Stimulated activated CD8-positive, alpha-beta memory T cell treated with anti-CD3 and anti-CD28 coated beads, Interleukin-15, amount 100 ng/mL, for 24 hours (primary cell): ENCODE measurements at places on chromosomes 2 and 18.

DNA sequence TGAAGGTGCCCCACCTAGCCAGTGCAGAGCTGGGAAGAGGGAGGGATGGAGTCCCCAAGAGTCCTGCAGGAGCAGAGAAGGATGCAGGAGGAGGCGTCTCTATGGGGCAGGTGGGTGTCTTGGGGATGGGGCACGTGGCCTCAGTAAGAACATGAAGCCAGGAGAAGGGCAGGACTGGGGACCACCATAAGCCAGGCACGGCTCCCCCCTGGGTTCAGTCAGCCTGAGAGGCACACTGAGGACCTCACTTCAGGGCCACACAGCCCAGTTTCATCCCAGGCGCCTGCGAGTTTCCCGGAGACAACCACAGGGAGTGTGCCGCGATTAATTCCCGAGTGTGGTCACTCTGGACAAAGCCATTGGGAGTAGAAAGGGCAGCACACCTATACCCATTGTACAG lies 120.3 kb downstream of the GYPC start:
- no peak for DNase-seq

- no peak for DNase-seq
Observed at GRCh38 chr2:195480121-195480520, 176.9 kb upstream of the SLC39A10 start.

- DNase-seq = no peak
Observed at GRCh38 chr2:38666556-38666910, 619 bp downstream of the GALM start.

DNA sequence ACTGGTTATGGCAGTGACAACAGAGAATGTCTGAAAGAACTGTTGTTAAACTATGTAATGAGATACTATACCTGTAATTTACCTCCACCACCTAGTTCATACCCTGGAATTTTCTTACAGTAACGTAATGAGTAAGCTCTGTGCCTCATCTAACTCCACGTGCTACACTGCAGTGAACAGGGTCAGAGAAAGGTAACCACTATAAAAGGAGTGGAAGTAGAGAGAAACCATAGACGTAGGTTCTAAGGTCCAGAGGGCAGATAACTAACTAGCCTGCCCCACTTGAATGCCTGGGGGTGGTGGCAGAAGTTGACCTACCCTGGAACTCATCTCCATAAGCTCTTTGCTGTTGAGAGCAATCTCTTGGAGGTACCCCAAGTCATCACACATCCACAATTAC lies 32.0 kb upstream of the B4GALT6 start:
- no peak for DNase-seq

- DNase-seq = no peak
Observed at GRCh38 chr2:196376984-196377877, 205.9 kb upstream of the STK17B start.

GRCh38 chr2:64105670-64106461 lies 38.4 kb downstream of the PELI1 start:
- DNase-seq = no peak

DNA sequence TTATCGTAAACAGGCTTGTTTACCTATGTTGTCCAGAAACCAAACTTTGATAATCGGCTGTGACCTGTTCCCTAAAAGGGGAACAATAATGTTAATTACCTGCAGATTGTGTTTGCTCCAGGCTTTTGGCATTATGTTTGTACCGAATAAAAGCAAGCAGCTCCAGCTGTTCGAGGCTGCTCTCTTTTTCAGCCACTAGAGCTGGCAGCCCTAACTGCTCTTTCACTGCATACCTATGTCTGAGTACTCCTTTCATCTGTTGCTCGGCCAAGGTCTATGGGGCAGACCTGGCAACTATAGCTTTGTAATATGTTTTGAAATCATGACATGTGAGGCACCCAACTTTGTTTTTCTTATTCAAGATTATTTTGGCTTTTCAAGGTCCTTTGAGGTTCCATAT lies 77.8 kb upstream of the EHBP1 start:
- DNase-seq = no peak

- no peak for DNase-seq
Observed at GRCh38 chr2:168667156-168667555, 135.3 kb upstream of the NOSTRIN start.

GRCh38 chr2:190469771-190470170 lies 61.6 kb downstream of the MFSD6 start:
- no peak for DNase-seq

GRCh38 chr2:26900831-26901321 lies 52.9 kb downstream of the DPYSL5 start:
- DNase-seq = no peak

GRCh38 chr2:188285049-188285448 lies 6.6 kb upstream of the GULP1 start:
- no peak for DNase-seq

- DNase-seq = no peak
Observed at GRCh38 chr2:20599001-20599600, 51.8 kb downstream of the HS1BP3 start.

- DNase-seq = no peak
Observed at GRCh38 chr2:85257359-85257969, 70.3 kb downstream of the TGOLN2 start.

DNA sequence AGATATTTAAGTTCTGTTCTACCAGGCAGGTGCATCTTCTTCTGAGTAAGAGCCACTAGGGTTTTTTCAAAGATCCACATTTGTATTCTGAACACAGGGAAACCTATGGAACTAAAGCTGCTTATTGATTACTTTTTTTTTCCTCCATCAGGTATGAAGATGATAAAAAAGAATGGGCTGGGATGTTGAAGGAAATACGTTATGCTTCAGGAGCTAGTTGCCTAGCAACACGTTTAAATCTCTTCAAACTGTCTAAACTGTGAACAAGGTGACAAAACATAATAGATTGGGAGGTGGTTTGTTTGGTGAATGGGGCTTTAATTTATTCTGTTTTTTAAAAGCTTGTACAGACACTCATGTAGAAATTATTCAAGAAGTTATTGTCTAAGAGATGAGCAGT lies 15.9 kb downstream of the KLHL41 start:
- no peak for DNase-seq

DNA sequence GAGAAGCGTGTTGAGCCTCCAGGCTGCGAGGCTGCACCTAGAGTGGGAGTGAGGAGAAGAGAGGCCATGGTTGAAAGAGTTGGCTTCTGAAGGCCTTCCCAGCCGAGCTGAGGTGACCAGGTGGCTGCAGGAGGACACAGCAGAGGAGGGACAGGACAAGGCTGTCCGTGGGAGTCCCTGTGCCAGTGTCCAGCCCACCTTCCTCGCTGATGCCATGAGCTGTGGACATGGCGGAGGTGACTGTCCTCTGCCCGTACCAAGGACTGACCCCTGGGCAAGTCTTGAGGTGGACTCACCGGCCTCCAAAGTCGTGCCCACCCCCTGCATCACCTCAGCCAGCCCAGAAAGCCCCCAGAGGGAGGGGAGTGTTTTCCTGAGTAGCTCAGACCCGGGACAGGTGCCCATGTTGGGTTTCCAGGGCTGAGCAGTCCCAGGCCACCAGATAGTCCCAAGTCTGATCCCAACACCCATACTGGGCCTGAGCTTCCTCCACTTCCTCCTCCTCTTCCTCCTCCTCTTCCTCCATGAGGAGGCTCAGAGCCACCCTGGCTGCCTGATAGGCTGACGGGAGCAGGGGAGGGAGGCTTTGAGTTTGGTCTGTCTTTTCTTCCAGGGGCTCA lies 43.0 kb upstream of the FOSL2 start:
- no peak for DNase-seq

- no peak for DNase-seq
Observed at GRCh38 chr2:135998879-135999278, 13.5 kb upstream of the DARS1 start.

DNA sequence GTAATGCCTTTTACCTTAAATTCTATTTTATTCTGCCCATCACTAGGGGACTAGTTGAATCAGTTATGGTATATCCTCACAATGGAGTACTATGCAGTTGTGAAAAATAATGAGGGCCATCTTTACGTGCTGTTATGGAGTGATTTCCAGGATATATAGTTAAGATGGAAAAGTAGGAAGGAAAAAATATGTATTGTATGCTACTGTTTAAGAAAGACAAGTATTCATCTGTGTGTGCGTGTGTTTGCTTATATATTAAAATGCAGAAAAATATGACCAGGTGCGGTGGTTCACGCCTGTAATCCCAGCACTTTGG lies 32.5 kb upstream of the MRPL33 start:
- DNase-seq = no peak

DNA sequence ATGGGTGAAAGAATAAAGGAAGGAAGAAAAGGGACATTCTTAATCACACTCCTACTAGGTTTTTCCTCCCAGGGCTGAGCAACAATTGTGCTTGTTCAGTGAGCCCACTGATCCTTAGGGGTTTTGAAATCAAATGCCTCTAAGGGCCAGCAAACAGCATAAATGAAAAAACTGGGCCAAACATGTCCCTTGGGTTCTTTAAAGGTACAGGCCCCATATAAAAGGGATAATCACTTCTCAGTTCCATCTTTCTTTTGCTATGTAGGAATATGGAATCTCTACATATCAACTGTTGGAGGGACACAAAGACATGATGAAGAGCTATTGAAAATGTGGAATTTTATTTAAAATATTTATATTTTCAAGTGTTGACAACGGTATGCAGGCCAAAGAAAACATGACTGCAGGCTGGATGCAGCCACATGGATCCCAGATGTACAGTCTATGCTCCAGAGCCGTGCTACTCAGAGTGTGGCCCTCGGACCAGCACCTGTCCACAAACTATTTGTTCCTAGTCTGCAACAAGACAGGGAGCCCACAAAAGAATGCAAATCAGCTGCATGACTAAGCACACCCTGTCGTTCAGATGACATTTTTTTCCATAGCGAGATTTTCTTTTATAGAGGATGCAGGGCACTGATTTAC lies 110.0 kb downstream of the CDH20 start:
- no peak for DNase-seq

DNA sequence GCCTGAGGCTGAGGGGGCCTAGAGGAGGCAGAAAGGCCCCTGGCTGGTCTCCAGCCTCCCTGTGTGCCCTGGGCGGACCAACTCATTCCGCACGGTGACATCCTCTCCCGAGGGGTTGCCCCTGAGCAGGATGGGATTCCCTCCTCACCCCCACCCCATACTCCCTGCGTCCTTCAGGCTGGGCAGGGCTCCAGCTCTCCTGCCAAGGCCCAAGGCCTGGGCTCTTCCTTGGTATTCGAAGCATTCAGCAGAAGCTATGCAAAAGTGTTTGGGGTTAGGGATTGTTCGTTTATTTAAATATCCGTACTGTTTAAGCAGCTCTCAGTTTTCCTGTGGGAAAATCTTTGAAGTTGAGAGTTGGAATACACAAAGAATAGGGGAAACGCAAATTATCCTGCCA lies 113.1 kb upstream of the RAB12 start:
- no peak for DNase-seq

DNA sequence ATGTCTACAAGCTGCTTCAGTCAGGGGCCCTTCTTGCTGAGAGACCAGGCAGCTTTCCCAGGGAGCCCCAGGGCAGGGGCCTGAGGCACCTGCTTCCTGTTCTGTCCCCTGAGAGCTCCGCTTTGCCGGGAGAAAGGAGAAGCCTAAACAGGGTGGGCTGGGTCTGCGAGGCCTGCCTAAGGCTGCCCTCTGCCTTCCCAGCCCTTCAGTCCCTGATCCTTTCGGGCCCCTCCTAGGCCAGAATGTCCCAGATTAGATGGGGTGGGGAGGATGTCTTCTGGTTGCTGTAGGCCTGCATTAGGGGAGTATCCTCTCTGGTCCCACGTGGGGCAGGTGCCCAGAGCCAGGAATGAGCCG lies 72.4 kb downstream of the TGOLN2 start:
- no peak for DNase-seq

DNA sequence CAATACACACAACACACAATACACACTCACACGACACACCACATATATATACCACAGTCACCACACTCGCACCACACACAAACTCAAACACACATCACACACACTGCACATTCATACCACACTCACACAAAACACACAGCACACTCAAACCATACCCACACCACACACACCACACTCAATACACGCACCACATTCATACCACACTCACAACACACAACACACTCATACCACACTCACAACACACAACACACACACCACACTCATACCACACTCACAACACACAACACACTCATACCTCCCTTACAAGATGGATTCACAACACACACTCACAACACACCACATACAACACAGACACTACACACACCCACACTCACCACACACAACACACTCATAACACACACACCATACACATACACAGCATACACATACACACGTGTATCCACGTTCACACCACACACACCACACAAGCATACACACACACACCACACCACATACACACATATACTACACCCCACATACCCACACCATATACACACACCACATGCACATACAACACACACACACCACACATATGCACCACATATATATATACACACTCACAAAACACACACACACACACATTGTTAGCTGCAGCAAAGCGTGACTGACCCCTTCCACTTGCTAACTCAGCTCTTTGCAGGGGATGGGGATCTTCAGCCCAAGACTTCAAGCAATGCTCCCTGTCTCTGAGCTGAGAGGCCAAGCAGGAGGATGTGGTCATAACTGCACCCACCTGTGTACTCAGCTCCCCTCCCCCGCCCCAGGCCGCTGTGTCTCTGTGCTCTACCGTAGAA lies 59.0 kb downstream of the SDC1 start:
- DNase-seq = no peak

GRCh38 chr2:127065940-127066318 lies 41.0 kb downstream of the BIN1 start:
- no peak for DNase-seq

GRCh38 chr2:46339200-46339599 lies 42.0 kb downstream of the EPAS1 start:
- no peak for DNase-seq

GRCh38 chr18:10027031-10027430 lies 113.2 kb downstream of the VAPA start:
- no peak for DNase-seq

- DNase-seq = no peak
Observed at GRCh38 chr2:224860786-224861185, 144.6 kb upstream of the CCDC195 start.

DNA sequence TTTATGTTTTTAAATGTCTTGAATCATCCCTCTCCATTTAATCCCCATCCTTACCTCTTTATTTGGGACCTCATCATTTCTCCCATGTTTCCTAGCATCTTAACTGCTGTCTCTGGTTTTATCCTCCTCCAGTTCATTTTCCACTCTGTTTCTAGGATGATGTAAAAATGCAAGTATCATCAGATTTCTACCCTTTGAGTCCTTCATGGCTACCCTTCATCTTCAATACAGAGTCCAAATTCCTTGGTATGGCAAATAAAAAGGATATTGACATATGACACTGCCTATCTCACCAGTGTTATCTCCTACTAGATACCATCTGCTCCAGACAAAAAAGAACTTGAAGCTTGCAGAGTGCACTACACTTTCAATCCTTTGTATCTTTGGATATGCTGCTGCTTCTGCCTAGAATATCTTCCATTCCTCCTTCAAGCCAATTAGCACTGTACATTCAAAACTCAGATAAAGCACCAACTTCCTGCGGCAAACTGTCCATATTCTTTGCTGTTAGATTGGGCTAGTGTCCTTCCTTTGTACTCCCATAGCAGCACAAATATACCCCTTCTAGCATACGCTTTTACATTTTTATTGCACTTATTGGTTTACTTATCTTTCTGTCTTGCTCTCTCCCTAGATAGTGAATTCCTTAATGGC lies 24.6 kb upstream of the TLK1 start:
- no peak for DNase-seq
